ENCODE measurements at places on chromosomes 7 and 10.

DNA sequence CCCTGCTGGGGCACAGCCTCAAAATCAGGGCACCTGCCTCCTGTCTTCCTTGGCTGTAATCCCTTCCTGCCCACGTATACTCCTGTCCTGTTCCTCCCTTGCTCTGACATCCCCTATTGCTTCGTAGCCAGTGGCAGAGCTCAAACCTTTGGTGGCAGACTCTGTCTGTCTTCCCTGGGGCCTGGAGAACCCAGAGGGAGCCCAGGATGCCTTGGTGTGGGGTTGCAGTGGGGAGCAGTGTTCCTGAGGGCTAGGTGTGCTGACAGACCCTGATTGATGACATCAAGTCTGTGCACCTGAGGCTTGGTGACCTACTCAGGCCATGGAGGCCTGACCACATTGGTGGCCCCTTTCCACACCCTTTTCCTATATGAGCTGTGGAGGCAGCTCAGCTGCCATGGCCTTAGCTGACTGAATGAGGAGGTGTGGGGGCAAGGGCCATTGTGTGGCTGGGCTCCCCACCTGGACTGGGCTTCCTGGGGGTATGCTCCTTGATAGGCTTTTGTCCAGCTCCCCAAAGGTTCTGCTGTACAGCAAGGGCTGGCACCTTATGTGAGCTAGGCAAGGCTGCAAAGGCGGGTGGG lies 5.4 kb upstream of the GCK start:
- DNase-seq: no peak

- no peak for DNase-seq
Observed at GRCh38 chr7:4964506-4964905, 5.5 kb upstream of the MMD2 start.

DNA sequence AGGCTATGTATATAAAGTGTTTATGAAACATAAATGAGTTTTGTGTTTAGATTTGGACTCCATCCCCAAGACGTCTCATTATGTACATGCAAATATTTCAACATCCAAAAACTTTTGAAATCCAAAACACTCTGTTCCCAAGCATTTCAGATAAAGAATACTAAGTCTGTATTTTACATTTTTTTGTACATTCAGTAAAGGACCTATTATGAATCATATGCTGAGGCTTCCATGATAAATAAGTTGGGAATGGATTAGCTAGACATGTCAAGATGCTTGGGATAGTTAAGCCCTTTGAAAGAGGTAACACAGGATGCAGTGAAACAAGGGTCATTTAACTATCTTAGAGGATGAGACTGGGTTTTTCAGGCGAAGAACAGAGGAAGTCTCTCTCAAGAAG lies 262.9 kb downstream of the SNX13 start:
- no peak for DNase-seq

DNA sequence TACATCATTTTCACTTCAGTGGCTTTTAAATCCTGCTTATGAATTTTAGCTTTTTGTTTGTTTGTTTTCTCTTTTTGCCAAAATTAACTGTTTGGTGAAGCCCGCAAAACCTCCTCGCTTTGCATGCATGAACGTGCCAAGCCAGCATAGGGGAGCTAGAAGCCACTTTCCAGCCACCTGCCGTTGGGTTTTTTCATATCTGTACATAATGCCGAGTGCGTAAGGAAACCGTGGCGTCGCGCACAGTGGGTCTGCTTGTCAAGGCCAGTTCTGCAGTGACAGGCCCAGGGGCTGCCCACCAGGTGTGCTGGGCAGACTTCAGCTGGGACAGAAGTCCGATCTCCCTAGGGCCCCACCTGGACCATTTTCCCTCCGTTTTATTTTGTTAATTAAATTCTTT lies 41.1 kb downstream of the WIPI2 start:
- DNase-seq: no peak

DNA sequence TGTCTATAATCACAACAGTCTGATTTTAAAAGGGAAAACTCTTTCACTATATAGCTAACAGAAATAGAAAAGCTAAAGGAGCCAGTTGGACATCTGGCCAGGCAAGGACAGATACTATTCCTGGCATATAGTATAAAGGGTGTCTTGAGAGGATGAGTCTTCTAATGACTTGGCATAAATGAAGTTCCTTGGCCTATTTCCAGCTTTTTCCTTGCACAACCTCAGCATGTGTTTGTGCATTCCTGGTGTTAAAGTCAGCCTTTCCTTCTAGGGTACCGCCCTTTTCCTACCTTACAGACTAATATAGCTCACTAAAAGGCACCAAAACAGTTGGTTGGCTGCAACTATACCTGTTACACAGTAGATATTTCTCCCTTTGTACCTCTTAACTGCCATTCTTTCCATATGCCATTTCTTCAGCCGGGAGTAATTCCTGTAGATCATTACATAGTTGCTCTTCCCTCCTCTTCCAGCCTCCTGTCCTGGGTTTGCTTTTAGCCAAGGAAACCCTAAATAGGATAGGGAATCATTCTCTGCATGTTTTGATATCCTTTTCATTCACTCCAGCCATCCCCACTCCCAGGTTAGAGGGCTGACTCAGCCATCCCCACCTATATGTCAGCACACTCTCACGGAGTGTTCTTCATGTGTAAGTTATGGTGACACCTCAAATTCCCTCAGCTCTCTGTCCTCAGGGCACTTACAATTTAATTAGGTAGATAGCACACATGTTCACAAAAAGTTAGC lies 102.1 kb upstream of the MDFIC start:
- DNase-seq: peak; percentile 78

- no peak for DNase-seq
Observed at GRCh38 chr10:70952401-70952800, 64.0 kb upstream of the PCBD1 start.

- DNase-seq: no peak
Observed at GRCh38 chr10:11646450-11646849, 35.0 kb upstream of the USP6NL start.

Data from AG20443 (cell line).